ENCODE measurements at places on chromosomes 12 and 14. TPM values are rescaled to one million over a fixed set of nuclear protein-coding genes. Genes with fewer than 3 reads are reported as not detected.

CLEC4D gene
- not detected for total RNA-seq

FERMT2 gene
- total RNA-seq, result 153 TPM

NUDT14 gene
- 16.6 TPM for total RNA-seq

KLRG1 gene
- total RNA-seq, result 0.78 TPM

KCNA5 gene
- not detected for total RNA-seq

VRTN gene
- total RNA-seq, result not detected

C12orf60 gene
- total RNA-seq, result 0.59 TPM

DAO gene
- total RNA-seq, result not detected

LMNTD1 gene
- total RNA-seq, result 0.63 TPM

COL2A1 gene
- not detected for total RNA-seq

MAP4K5 gene
- total RNA-seq, result 71.9 TPM

AKAP6 gene
- total RNA-seq, result 10.1 TPM

NR2C1 gene
- total RNA-seq, result 21.6 TPM

FAM90A1 gene
- total RNA-seq, result 0.13 TPM

CFAP54 gene
- 1.8 TPM for total RNA-seq

UBE2N gene
- total RNA-seq, result 100 TPM

HOXC12 gene
- total RNA-seq, result not detected

FBRSL1 gene
- 7.1 TPM for total RNA-seq

ARHGDIB gene
- 11.4 TPM for total RNA-seq

PLEKHD1 gene
- 0.07 TPM for total RNA-seq
